HFFc6 (cell line): ENCODE measurements at places on chromosomes 7 and 10. TPM values are rescaled to one million over a fixed set of nuclear protein-coding genes. Genes with fewer than 3 reads are reported as not detected.

- no peak overlapping the region for H3K27ac ChIP-seq
- H3K27me3 ChIP-seq, result peaks cover 48% of the 10 kb centered on the region
- no peak for DNase-seq
- no peak overlapping the region for H3K4me3 ChIP-seq
Measured at GRCh38 chr7:76146374-76146773, 55.3 kb upstream of the SRRM3 start.

DNA sequence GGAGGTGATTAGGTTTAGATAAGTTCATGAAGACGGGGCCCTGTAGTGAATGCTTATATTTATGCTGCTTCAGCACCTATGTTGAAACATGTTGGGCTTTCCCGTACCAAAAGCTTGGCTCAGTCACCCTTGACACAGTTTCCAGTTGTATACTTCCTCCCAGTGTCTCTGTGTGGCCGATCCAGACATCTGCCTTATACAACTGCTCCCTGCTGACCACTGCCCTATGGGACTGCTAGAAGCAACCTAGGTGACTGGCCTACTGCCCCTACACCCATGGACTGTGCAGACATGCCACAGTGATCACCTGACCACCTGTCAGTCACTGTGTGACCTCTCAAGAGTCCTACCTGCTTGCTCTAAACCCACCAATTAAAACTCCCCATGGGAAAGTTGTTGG, 22.6 kb upstream of the TSPAN13 start:
- no peak for DNase-seq
- no peaks in the 10 kb centered on the region for H3K36me3 ChIP-seq
- H3K4me1 ChIP-seq, result peaks cover 9% of the 10 kb centered on the region; the same call in 1 of the 2 replicates
- no peak overlapping the region for H3K4me3 ChIP-seq

DNA sequence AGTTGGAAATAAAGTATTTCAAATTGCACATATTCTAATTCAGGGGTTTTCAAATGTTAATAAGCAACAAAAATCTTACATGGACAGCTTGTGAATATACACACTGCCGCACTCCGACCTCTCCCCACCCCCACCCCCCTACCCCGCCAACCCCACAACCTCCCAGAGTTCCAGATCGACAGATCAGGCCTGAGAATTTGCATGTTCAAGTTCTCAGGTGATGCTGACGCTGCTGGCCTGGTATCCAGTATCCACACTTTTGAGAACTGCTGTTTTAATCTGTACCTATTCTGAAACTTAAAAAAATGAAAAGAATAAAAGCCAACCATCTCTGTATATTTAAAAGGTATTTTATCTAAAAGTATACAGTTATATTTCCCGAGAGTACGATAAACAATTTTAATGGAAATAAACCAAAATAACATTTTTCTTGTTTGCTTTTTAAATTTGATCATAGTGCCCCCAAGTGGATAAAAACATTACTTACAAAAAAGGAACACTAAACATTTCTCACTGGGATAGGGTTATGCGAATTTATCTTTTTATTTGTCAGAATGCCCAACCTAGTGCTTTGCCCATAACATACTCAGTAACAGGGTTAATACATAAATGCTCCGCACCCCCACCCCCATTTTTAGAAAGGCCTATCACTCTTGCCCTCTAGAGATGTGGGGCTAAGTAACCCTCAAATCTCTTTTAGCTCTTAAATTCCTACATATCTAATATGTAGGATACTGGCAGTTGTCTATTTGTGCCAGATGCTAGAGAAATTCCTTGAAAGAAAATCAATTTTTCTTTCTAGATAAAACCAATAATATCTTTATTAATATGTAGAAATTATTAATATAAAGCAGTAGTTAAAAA, 166.3 kb downstream of the RNF133 start:
- no peak overlapping the region for H3K27ac ChIP-seq
- H3K27me3 ChIP-seq, result no peaks in the 10 kb centered on the region; the same call in 1 of the 2 replicates
- no peaks in the 10 kb centered on the region for H3K36me3 ChIP-seq
- no peak overlapping the region for H3K4me3 ChIP-seq

DNA sequence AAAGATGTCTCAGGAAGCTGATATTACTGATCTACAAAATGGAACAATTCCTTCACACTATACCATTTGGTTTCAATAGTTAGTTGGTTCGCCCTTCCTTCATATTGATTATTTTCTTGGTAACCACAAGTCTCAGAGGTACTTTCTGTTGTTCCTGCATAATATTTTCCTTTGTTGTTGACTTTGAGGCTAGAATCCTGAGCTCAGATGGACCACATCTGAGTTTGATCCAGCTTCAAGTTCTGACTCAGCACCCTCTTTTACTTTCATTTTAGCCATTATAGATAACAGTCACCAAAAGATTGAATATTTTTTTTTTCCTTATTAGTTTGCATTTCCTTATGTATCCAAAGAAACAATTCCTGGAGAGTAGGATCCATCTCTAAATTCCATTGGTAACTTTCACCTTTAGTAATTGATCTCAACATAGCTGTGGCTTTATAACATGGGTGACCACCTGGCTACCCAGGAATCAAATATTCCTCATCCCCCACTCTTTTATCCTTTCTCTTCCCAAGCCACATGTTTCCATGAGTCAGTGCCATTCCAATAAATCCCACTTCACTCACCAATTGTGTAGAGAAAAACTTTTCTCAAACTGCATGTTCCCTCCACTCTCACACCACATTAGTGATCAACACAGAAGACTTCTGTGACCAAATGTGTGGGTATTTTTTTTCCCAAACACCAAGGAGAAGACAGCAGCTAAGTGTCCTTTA, 9.7 kb upstream of the ABCA13 start:
- no peak overlapping the region for H3K27ac ChIP-seq
- peak overlapping the region; percentile 61; the same call in 1 of the 2 replicates for H3K4me3 ChIP-seq
- H3K27me3 ChIP-seq, result peaks cover 5% of the 10 kb centered on the region
- H3K36me3 ChIP-seq, result no peaks in the 10 kb centered on the region
- DNase-seq, result no peak
- H3K4me1 ChIP-seq, result peaks cover 24% of the 10 kb centered on the region

DNA sequence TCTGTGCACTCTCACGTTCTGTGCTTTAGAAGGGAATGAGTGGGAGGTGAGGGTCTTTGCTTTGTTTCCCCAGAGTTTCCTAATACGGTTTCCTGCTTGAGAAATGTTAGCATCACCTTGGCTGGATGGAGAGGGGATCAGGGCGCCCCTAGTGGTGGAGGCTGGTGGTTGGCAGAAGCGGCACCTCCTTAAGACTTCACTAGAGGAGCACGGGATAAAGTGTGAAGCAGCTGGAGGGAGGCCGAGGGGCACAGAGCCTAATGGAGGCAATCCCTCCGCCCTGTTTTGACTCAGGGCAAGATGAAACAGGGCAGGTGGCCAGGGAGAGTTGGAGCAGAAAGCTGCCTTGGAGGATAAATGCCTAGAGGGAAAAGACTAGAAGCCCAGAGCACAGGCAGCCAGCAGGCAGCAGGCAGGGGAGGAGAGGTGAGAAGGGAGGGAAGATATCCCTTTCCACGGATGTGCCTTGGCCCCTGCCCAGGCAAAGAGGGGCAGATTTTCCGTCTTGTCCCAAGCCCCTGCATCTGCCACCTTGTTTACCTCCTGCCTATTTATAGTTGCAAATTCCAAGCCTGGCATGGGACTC, 56.0 kb upstream of the BTRC start:
- H3K4me1 ChIP-seq, result peaks cover 1% of the 10 kb centered on the region; the same call in 1 of the 2 replicates
- peaks cover 45% of the 10 kb centered on the region for H3K27me3 ChIP-seq
- DNase-seq, result peak; percentile 5
- no peak overlapping the region for H3K27ac ChIP-seq
- H3K4me3 ChIP-seq, result no peak overlapping the region
- H3K36me3 ChIP-seq, result no peaks in the 10 kb centered on the region

- no peaks in the 10 kb centered on the region for H3K36me3 ChIP-seq
- H3K4me1 ChIP-seq, result no peaks in the 10 kb centered on the region
- no peaks in the 10 kb centered on the region for H3K27me3 ChIP-seq
- no peak for DNase-seq
- no peak overlapping the region for H3K4me3 ChIP-seq
Measured at GRCh38 chr7:127162366-127162765, 90.4 kb downstream of the GRM8 start.

DNA sequence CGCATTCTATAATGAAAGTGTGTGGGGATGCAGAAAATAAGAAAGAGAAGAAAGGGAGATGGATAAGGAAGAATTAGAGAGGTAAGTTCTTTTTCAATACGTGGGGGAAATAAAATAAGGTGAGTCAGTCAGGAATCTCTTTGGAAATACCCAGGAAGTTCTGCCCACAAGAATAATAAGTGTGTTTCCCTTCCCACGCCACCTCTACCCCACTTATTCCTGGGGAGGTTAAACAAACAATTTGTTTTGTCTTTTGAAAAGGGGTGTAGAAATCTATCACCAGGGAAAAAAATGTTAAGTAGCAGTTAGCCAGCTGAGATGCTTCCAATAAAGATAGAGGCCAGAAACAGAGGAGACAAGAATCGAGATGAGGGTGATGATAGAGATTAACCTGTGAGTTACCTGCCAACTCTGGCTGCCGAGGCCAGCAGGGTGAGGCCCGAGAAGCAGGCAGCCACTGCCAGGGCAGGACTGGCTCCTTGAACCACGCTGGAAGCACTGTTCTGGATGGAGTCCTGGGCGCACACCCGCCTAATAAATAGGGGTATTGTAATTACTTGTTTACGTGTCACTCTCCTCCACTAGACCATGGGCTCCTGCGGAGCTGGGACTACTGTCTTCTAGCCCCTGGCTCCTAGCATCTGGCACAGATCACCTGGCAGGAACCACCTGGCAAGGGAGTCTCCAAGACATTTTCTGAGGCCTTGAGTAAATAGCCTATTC, 191.3 kb downstream of the FGFR2 start:
- no peaks in the 10 kb centered on the region; the same call in 1 of the 2 replicates for H3K27me3 ChIP-seq
- H3K4me1 ChIP-seq, result no peaks in the 10 kb centered on the region
- H3K27ac ChIP-seq, result no peak overlapping the region
- no peak for DNase-seq

DNA sequence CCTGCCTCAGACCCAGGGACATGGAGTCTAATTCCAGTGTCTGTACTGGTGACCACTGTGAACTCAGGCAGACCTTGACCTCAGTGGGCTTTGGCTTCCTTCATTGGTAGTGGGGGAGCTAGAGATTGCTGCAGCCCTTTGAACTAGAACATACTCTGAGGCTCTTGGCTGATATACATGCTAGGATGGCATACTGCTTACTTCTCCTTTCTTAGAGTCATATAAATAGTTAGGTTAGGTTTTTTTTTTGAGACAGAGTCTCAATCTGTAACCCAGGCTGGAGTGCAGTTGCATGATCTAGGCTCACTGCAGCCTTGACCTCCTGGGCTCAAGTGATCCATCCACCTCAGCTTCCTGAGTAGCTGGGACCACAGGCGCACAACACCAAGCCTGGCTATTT, 49.7 kb downstream of the TMEM178B start:
- H3K4me1 ChIP-seq, result peaks cover 7% of the 10 kb centered on the region; the same call in 1 of the 2 replicates
- no peaks in the 10 kb centered on the region for H3K36me3 ChIP-seq
- H3K27ac ChIP-seq, result no peak overlapping the region

Gene DDX50
- 39.4 to 41.3 TPM (median 39.8 TPM) in 3 replicates for total RNA-seq

Gene VSIR
- total RNA-seq, result 24.4 and 31.8 TPM in 2 replicates

Gene DNAJC12
- total RNA-seq, result 0.26 to 0.34 TPM (median 0.28 TPM) in 3 replicates

Gene OR13A1
- total RNA-seq, result not detected in 3 replicates

Gene DTX2
- 11.1 to 14.2 TPM (median 11.8 TPM) in 3 replicates for total RNA-seq
